ENCODE measurements at places on chromosomes 2 and 18.

DNA sequence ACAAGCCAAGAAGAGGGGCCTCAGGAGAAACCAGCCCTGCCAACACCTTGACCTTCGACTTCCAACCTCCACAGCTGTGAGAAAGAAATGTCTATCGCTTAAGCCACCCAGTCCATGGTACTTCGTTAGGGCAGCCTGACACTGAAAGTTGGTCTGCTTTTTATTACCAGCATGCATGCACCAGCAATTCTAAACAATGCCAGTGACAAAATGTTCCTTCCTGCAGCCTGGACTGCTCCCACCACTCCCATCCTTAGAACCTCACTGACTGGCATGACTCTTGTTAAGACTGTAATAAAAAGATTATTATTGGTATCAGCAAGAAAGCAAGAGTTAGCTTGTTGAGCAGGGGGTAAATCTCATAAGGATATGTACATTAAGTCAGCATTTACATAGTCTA, 33.6 kb downstream of the TMEM177 start:
- DNase-seq, result no peak

DNA sequence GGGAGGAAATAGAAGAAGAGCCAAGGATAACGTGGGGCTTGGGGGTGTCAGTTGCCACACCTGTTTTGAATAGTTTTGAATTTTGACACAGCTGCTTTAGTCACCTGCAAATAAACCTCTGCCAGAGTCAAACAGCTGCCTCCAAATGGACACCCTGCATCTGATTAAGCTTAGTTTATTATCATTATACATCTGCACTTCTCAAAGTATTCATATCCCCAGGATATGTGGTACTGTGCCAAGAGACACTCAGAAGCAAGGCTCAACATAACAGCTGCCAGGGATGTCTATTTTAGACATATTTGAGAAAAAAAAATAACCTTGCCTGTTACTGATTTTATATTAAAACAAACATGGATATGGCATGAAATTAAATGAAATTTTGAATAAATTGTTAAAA, 122.5 kb upstream of the WDR75 start:
- DNase-seq, result no peak

- no peak for DNase-seq
Observed at GRCh38 chr2:214128040-214128439, 282.8 kb upstream of the VWC2L start.

DNA sequence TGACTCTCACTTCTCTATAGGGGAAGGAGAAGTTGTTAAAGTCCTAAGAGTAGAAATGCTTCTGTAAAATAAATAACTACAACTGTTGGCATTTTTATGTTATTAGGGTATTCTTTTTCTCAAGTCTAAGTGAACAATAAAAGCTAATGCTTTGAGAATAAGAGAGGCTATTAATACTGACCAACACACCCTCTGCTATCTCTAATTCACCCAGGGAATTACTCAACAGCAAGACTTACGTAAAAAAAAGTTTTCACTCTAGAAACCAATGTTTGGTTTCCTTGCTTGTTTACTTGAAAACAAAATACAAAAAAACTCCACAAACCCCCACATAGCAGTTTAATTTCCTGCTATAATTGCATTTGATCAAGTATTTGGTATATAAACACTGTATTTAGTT, 25.2 kb downstream of the CHN1 start:
- DNase-seq, result no peak

DNA sequence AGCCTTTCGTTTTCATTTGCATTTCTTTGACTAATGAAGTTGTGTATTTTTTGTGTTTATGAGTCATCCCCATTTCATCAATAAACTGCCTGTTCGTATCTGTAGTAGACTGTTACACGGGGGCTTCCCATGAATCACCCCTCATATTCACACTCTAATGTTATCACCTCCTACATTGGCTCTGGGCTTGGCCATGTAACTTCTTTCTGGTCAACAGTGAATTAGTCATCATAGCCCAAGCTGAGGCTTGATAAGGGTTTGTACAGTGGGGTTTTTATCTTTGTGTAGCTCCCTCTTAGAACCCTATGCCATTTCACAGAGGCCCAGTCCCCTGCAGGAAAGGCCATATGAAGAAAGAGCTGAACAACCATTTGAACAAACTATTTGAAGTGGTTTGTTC, 151.0 kb downstream of the CCBE1 start:
- no peak for DNase-seq

DNA sequence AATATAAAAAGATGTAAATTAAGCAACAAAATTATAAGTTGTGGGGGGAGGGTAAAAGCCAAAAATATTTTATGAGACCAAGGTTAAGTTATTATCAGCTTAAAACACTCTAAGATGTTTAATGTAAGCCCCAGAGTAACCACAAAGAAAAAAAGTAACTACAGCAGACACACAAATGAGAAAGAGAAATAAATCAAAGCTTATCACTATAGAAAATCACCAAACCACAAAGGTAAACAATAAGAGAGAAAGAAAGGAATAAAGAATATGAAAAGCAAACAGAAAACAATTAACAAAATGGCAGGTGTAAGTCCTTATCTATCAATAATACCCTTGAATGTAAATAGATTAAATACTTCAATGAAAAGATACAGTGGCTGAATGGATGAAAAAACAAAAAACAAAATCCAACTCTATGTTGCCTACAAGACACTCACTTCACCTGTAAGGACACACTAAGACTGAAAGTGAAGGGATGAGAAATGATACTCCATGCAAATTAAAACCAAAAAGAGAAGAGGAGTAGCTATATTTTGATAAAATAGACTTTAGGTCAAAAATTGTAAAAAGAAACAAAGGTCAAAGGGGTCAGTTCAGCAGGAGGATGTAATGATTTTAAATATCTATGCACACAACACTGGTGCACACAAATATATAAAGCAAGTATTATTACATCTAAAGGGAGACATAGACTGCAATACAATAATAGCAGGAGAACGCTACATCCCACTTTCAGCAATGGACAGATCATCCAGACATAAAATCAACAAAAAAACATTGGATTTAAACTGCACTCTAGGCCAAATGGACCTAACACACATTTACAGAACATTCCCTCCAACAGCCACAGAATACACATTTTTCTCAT, 80.7 kb downstream of the PTPN2 start:
- no peak for DNase-seq

DNA sequence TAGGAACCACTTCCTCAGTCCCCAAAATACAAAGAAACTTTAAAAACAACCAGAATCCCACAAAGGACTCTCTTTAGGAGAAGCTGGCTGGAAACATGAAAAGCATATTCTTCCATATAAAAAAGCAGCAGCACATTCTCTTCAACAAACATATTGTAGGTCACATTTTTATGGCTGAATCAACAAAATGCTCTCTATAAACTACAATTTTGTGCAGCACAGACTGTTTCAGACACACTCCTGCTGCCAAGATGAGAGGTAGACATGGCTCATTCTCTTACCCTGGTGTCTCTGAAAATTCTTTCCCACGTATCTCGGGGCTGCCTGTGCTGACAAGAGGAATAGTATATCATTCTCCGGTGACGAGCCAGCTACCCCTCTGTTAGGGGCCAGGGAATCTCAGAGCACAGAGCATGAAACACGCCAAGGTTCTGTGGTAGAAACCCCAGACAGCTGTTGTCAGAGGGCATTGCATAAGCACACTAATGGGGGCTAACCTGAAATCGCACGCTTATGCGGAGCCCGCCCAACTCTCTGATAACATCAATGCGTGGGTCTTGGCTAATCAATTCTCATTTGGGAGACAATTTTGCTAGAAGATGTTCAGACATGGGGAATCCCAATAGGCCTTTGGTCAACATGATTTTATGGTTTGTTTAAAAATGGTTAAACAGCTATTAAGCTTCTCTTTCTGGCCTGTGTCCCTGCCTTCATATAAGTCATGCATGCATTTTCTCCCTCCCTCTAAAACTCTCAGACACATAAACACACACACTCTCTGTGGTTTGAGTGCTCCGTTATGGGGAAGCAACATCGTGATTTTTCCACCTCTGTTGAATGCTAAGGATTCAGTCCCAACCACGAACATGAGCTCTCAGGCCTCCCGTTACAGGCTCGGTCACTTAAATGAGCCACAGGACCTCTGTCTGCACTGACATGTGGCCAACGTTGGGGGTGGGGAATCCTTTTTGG, 177.5 kb downstream of the INO80D start:
- DNase-seq, result no peak

- DNase-seq, result no peak
Observed at GRCh38 chr2:12617366-12617765, 99.4 kb upstream of the TRIB2 start.

DNA sequence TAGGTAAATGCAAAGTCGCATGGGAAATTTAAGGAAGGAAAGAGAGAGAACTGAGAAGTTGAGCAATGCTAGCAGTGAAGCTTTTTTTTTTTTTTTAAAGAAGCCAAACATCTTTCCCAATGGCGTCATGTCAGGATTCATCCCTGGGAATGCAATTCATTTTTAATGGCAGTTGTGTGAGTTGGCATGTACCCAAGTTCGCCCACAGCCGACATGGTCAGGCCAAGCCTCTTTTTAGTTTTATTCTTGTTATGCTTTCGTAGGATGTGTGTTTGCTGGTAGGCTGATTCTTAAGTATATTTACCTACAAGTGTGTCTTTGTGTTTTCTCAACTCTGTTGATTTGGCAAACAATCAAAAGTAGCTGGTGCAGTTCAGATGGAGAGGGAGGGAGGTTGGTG, 127.6 kb upstream of the ITGA6 start:
- DNase-seq, result no peak

DNA sequence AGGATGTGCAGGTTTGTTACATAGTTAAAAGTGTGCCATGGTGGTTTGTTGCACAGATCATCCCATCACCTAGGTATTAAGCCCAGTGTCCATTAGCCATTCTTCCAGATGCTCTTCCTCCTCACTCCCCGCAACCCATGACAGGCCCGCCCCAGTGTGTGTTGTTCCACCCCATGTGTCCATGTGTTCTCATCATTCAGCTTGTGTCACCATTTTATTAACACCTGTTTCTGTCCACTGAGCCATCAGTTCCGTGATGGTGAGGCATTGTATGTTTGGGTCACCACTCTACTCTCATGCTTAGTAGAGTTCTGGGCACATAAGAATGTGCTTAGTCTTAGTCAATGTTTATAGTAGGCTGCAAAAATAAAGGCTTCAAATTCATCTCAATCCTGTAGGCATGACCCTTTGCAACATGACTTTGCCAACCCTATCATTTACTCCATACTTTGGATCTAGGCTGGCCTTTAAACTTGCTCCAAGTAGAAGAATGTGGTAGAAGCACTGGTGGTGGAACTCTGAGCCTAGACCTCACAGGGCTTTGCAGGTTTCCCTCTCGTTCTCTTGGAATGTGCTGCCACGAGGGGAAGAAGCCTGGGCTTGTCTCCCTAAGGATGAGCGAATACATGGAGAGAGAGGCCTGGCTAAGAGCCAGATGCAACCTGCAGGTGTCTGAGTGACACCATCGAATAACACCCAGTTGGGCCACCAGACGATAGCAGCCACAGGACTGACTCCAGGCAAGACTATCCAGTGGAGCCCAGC, 161.5 kb downstream of the NAPG start:
- DNase-seq, result no peak

DNA sequence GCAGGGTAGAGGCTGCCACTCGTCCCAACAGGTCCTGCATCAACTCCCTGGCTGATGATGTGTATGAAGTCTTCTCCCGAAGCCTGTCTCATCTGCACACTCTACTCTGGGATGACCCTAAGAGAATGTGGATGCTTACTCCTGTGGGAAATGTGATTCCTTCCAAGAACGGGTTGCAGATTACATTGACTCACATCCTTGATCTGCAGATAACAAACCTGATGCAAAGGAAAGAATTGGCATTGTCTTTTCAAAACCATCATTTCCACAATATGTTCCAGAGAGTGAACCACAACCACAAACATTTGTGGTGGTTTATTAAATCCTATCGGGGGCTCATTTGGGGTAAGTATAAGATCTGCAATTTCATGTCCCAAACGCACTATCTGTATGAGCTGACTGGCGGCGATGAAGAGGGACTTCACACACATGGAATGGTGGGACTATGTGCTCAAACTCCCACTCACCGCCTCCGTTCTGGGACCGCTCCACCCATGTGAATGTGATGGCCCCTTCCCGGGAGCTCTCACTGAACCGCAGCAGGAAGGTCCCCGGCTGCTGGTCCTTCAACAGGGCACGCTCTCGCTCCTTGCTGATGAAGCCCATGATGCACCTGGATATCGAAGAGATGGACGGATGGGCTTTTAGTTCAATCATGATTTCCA, 35.5 kb downstream of the STAT1 start:
- DNase-seq, result no peak

DNA sequence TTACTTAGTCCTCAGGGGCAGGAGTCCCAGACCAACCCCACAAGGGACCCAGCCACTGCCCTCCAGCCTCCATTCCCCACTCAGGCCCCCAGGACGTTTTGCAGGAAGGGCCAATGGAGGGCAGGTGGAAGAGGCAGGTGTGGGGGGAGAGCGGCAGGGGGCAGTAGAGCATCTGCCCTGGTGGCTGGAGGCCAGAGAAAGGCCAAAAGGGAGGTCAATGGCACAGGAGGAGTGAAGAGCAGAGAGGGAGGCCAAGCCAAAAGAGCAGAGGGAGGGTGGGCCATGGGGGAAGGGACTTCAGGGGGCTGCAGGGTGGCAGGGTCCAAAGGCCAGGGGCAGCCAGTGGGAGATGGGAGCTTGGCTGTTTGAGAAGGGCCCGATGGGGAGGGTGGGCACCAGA, 17.3 kb upstream of the GPR55 start:
- DNase-seq, result no peak

DNA sequence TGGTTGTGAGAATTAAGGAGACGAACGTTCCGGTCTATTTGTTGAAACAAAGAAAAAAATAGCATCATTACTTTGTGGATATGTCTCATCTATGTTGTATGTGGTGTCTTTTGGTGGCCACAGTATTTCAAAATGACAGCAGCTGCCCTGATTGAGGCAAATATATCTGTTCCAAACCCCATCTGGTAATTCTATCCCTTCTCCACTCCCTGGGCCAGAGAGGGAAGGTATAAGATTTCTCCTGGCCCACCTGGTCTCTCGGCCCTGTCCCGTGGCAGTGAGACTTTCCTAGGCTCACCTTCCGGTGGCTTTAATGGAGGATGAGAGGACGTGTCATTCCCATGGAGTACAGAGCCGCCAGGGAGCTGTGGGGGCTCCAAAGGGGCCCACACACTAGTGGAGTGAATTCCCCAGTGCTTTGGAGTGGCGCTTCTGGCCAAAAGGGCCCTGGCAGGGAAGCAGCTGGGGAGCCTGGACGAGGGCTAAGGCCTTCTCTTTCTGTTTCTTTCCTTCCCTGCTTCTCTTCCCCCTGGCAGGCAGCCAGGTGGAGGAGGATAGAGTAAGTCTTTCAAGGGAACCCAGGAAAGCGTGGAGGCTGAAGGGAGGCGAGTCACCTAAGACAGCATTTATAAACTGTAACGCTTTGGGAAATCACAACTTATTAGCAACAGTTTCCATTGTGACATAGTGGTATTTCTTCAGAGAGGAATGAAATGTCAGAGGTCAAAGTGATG, 5.6 kb downstream of the FOSL2 start:
- no peak for DNase-seq
